ENCODE measurements at places on chromosomes 2 and 18.

DNA sequence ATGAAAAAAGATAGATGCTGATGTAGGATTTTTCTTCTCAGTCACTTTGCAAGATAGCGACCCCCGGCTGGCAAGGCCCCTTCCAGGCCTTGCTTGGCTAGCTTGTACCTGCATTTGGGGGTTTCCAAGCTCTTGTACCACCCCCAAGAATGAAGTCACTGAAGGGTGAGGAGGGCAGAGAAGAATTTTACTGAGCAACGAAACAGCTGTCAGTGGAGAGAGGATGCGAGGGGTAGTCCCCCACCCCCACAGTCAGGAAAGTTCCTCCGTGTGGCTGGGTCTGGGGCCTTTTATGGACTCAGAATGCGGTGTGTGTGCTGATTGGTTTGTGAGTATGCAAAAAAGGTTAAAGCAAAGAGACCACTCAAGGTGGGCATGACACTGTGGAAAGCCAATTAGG, 382.0 kb downstream of the GPD2 start:
- DNase-seq: no peak

DNA sequence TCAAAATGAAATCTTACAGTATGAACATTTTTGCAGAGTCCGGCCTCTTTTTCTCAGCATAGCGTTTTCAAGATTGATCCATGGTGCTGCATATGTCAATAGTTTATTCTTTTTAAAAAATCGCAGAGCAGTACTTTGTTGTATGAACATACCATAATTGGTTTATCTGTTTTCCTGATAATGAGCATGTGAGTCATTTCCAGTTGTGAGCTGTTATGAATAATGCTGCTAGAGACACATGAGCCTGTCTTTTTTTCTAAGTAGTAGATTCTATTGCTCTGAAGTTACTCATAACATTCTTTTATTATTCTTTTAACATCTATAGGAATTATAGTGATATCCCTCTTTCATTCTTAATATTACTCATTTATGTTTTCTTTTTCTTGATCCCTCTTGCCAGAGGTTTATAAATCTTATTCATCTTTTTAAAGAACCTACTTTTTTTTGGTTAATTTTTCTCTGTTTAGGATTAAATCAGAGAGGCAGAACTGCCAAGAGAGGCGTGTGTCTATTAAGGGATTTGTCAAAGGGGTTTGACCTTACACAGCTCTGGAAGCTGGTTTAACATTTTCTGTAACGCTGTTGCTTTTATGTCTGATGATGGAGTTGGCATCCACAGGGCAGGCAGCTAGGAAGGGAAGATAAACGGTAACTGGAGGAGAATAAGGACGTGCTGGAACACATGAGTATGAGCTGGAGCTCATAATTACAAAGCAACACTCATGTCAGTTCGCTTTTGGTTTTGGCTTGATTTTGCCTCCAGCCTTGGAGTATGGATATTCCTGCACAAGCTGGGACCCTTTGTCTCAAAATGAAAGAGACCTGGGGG, 47.4 kb downstream of the MGAT5 start:
- DNase-seq: no peak

DNA sequence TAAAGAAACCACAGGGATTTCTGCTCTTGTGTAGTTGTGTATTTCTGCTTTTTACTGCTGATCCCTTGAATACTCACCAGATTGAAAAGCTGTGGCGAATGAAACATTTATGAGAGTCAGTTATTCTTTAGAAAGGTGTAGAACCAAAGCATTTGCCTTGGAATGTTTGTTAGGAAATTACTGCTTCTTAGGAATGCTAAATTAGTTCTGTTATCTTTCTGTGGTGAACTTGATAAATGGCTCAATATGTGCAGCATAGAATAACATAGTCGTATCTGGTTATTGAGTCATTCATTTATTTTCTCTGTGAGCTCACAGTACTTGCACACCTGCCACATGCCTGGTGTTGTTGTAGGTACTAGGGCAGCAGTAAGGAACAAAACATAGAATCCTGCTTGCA, 57.0 kb upstream of the FAM237A start:
- DNase-seq: no peak

GRCh38 chr2:28567061-28567471, 71.2 kb downstream of the PLB1 start:
- peak; percentile 62 for DNase-seq

DNA sequence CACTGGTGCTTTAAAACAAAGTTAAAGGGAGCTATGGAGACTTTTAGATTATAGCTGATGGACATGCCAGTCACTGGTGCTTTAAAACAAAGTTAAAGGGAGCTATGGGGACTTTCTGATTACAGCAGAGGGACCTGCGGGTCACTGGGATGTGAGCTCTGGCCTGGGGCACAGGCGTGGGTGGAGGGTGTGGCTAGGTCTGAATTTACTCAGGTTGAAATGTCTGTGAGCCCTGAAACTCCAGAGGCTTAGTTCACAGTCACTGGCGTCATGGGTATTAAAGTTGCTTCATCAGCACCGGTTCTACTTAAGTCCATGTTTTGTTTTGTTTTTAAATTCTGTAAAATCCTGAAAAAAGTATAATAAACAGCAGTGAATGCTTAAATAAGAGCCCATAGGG, 49.0 kb upstream of the TMEM18 start:
- no peak for DNase-seq

DNA sequence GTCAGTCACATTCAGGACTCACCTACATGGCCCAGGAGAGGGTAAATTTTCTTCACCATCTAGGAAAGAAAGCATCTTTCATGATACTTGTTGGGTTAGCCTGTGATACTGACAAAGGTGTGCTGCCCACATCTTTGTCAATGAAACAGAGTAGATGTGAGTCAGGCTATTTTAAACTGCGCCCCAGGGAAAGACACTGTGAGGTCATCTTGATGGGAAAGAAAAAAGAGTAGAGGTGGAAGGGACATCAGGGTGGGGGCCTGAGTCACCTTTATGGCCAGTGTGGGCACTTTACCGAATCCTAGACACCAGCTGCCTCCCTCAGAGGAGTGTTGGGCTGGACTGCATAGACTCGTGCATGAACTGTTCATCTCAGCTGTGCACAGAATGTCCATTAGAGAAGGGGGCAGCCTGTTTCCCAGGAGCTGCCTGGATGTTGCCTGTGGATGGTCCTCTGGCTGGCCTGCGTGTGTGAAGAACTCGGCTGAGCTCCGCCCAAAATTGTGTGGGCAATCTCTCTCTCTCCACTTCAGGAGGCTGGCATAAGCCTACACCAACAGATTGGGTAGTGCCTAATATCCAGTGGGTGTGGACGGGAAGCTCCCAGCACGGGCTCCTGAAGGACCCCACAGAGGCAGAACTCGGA, 278.7 kb upstream of the PXDN start:
- no peak for DNase-seq

GRCh38 chr2:61090386-61090921, 24.8 kb downstream of the SANBR start:
- DNase-seq: no peak

GRCh38 chr18:40553029-40553428, 1402.0 kb upstream of the PIK3C3 start:
- no peak for DNase-seq

GRCh38 chr2:58473165-58473564, 232.0 kb upstream of the FANCL start:
- DNase-seq: no peak

- DNase-seq: no peak
Observed at GRCh38 chr2:101486994-101487393, 12.1 kb upstream of the RFX8 start.

DNA sequence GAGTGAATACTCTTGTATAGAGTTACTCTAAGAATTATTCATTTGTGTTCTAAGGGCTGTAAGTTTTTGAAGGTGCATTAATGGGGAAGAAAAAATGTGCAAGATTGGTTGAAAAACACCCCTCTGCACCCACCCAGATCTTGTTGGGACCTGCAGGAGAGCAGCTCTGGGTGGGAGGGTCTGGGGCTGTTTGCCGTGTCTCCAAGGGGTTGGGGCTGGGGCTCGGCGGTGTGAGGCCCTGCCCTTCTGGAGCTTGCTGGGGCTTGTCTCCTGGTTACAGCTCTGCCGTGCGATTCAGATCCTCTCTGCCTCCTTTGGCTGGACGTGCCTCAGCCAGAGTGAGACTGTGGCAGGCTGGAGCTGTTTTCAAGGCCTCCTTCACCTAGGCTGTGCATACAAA, 26.1 kb downstream of the IGFBP2 start:
- DNase-seq: no peak

DNA sequence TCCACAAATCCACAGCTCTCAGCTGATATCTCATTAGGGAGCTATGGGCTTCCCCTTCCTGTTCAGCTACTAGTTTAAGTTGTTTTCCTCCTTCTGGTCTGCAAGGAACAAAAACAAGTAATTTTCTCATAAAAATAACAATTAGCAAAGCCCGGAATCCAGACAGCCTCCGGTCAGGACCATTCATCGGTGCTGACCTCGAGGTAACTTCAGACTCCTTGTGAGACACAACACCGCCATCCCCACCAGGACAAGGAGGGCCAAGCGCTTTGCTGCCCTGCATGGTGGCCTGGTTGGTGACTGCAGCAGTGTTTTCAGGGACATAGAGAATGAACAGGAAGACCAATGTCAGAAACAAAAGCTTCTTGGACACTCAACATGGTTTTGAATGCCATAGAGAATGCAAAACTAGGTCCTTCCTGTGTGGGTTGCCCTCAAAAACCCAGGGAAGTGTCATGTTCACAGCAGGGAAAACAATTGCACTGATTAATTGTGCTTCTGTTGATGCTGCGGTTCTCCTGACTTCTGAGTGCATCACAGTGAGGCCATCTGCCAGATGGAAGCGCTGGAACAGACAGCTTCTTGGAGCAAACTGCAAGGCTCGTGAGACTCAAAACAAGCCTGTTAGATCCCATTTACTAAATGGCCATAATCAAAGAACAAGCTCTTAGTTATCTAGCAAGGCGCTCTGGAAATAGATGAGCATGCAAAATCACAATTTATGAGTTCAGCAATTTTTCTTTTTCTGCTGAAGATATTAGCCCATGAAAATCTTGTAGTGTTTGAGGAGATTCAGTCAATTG, 77.1 kb downstream of the HS1BP3 start:
- DNase-seq: peak; percentile 67

DNA sequence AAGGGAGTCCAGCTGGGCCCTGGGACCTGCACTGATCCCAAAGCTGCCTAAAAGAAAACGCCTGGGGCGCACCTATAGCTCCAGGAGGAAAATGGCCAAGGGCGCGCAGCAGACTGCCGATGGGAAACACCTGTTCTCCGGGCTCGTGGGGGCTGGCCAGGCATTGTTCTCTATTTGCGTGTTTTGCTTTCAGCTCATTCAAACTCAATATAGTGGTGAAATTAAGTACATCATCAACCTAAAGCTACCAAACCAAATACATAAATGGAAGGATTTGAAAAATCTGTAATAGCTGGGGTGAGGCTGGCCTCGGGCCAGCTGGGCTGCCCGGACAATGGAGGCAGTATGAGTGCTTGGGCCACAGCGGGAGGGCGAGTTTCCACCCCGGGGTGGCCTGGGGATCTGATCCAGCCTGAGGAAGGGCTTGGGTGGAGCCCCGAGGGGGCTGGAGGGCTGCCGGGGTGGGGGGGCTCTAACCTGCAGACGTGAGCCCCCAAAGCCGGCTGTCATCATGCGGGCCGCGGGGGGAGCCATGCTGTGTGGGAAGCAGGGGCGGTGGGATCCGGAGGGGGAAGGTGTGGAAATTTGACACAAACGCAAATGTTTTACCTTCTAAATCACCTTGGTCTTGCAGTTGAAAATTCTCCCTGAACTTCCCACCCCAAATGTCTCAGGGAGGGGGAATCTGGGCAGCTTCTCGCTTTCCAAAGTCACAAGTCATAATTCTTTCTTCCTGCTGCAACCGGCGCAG, 77.6 kb downstream of the ASB1 start:
- no peak for DNase-seq

DNA sequence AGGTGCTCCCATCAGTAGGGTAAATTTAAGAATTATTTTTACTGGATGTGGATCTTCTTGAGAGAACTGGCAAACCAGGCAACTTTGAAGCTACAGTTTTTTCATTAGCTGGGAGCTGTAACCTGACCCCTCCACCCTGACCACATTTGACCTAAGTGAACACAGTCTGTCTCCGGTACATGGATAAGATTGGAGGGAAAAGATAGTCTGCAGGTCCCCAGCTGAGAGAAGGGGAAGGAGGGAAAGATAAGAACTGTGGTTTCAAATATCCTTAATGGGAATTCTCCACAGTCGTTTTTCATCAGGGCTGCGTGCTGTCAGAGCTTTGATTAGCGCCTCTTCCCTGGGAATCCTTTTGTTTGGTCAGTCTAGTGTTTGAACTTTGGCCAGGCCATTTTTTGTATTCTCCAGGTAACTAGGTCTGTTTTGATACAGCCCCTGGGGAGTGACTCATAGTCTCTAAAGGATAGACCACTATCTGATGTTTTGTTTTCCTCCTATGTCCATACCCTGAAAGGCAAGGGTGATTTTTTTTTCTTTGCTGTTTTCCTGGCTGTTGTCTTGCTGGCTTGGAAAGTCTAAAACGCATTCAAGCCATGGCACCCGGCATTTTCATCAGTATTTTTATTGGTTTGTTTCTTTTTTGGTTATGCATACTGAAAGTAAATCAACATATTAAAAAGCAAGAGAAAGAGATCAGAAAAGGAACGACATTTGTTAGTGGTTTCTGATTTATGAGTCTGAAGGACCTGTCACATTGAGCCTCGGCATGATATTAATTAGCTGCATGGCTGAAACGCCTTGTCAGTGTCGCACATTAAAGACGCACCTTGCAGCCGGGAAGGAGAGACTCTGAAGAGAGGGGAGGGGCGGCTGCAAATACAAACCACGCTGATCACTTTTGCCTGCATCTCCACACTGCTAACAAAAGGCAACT, 183.4 kb upstream of the FN1 start:
- peak; percentile 38 for DNase-seq

GRCh38 chr2:64591188-64591587, 62.5 kb downstream of the SERTAD2 start:
- DNase-seq: no peak

GRCh38 chr2:6975988-6976387, 58.8 kb downstream of the RNF144A start:
- no peak for DNase-seq

DNA sequence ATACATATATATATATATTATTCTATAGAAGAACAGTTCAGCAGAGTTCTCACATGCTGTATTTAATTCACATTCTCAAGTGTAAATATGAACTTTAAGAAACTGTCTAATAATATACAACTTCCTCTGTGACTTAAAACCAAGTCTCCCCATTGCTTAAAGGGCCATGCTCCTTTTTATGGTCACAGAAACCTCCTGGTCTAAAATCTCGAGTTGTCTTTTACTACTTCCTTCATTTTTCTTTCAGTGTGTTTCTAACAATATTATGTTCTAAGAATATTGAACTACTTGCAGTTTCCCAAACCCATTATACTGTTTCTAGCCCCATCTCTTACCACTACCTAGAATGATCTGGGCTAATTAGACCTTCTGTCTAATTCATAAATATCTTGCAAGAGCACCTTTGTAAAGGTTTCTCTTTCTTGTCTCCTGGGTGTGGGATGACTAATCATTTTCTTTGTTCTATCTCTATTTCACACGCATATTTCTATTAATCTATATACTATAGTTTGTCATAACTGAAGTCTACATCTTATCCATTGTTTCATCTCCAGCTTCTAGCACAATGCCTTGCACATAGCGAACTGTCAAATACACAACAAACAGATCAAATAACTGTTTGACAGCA, 48.8 kb downstream of the ERBB4 start:
- DNase-seq: no peak
